COLO829 (cell line): ENCODE measurements at places on chromosomes 5 and 9.
A peak's percentile ranks its signal among the peaks of the same experiment; 100 is the strongest.

DNA sequence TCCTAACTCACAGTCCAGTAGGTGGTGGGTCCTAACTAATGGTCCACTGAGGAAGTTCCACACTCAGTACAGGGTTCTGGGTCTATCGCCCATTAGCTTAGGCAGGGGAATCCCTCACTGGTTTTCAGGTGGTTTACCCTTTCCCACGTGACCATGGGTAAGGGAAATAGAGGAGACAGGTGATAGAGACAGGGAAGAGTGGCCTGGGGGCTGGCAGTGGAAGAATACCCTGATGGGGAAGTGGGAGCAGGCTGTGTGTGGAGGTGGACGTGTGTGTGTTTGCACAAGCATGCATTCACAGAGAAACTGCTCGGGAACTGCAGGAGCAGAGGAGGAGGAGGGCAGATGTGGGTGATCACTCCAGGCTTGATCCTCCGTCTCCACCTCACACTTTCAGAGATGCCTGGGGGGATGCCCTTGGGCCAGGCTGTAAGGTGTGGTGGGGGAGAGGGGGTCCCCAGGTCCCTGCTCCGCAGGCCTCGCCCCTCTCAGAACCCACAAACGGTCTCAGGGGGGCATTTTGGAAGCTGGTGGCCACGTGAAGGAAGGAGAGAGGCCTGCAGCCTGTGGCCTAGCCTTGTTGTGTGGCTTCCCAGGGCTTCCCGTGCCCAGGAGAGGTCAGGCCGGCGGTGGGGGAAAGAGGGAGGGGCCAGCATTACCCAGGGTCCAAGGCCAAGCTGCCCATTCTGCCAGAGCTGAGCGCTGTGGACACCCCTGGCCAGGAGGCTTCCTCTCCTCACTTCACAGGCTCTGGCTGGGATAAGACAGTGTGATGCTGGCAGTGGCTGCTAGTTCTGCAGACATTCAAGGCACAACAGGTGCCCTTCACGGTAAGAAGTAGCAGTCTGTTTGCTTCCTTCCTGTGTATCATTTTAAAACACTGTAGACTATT is 80.0 kb downstream of the OTULIN start:
- no peak for DNase-seq

DNA sequence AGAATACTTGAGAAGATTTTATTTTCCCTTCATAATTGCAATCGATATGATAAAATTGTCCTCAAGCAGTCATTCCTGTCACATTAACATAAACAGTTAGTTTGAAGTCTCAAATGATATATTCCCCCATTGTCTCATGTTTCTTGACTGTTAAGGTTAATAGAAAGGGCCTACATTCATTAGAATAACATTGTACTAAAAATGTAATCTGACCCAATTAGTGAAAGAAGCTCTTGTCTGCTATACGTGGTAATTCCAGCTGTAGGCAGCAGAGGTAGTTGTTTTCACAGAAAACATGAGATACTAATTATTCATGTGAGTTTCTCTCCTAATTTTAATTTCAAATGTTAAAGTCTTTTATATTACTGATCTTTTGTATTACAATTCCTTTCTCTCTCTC is 25.9 kb upstream of the AP3B1 start:
- DNase-seq = peak; percentile 22

DNA sequence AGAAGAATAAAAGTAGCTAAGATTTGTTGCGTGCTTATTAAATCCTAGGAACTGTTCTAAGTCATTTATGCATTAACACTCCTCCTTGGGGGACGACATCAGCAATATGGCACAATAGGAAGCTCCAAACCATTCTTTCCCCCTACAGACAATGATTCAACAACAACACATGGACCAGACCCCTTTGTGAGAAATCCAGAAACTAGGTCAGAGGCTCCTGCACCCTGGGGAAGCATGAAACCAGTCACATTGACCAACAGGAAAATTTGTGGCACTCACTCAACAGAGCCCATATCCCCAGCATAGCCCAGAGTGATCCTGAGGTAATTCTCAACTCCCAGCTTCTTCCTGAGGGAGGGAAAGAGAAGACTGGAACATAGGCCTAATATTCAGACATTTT is 294.4 kb downstream of the HINT1 start:
- DNase-seq = no peak

GRCh38 chr9:1007312-1007711 is 30.9 kb downstream of the DMRT3 start:
- no peak for DNase-seq

DNA sequence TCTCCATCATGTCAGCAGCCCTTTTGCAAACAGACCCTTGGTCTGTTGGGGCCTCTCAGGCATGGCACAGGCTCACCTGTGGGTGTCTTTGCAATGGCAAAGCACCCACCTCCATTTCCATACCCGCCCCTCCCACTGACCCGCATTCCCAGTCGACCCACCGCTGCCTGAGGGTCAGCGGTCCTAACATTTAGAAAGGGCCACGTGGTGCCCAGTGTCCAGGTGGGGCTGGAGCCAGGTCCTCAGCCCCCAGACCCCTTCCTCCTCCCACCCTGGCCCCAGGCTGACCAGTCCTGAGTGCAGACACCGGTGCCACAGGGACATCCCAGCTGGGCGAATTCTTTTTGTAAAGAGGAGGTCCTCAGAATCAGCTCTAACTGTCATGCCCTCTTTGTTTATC is 43.3 kb upstream of the CEP72 start:
- no peak for DNase-seq

DNA sequence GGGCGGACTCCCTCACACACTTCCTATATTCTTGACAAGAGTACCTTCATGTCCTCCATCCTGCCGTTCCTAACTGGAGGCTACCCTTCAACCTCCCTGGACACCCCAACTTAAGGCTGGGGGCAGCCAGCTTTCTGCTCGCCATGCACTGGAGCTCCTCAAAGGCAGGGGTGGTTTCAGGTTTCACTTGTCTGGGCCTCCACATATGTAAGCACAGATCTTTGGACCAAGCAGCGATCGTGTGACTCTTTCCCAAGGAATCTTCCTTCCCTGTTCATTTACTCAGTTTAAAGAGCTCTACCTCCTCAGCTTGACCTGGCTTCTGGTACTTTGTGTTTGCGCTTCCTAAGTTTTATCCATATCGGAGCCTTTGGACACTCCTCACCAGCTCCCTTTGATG is 34.2 kb upstream of the TRPC7 start:
- no peak for DNase-seq

GRCh38 chr9:109512170-109512756 is 14.2 kb upstream of the PTPN3 start:
- DNase-seq = no peak

DNA sequence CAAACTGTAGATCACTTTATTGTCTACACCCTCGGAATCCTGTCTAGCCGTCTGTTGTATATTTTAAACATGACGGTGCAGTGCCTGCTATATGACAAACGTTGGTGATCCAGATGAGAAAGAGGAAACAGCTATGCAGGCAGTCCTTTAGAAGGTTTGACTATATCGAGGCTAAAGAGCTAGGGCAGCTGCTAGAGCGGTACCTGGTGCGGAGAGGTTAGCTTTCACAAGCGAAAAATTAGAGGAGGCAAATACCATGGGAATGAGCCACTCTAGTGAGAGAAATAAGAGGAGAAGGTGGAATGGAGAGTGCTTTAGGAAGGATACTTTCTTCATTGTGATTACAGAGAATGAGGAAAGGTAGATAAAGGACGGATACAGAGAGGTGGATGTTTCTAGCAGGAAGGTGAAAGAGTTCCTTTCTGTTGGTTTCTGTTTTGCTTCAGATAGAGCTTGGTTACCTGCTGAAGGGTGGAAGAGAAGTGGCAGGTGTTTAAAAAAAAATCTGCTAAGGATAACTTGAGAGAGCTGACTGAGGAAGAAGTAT is 959 bp upstream of the FBXL17 start:
- DNase-seq = no peak

- DNase-seq = no peak
Measured at GRCh38 chr9:135410421-135410820, 69.2 kb upstream of the PPP1R26 start.

DNA sequence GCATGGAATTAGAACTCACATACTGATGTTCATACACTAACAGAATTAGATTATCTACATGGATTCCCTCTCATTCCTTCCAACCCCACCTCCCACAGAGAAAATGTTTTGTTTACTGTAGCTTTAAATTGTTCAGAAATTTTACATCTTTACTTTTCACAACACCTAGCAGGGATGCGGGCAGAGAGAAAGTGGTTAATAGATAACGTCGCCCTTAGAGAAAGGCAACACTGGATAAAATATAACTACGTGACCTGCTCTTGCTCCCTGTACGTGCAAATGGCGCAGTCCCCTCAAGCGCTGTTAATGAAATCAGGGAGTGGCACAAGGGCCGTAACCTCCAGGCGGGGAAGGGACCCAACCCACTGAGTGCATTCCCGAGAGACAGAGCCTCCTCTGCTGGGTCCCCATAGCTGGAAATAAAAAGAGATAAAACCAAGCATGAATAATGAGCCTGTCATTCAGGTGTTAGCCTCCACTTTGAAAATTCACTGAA is 125.3 kb upstream of the DAPK1 start:
- no peak for DNase-seq

- DNase-seq = no peak
Measured at GRCh38 chr5:140764177-140764973, 21.6 kb upstream of the PCDHA1 start.
